ENCODE measurements at places on chromosomes 3 and 15. TPM values are rescaled to one million over a fixed set of nuclear protein-coding genes. Genes with fewer than 3 reads are reported as not detected.

ACTL6A gene
- total RNA-seq = 61.6 TPM

OCA2 gene
- not detected for total RNA-seq

PPARG gene
- total RNA-seq = 12.6 TPM

MELTF gene
- 14.2 TPM for total RNA-seq

DUOXA1 gene
- total RNA-seq = not detected

All from endothelial cell of coronary artery (primary cell).